Immature natural killer cell (primary cell): ENCODE measurements at places on chromosomes 5 and 9.

DNA sequence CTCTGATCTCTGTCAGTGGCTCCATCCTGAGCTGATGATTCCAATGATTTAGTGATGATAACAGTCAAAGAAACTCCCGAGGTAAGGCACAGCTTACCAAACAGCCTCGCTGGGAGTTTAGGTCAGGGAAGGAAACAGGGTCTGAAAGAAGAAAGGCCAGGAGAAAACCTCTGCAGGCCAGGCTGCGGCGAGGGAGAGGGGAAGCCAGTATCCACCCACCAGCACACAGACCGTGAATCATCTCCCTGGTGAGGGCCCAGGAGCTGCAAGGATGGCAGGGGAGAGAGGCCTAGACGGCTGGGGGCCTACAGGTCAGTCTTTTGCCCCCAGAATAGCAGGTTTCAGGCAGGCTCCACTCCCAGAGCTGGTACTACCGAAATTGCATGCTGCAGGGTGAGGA, 590.5 kb downstream of the CCDC171 start:
- H3K27me3 ChIP-seq = peaks cover 4% of the 10 kb centered on the region
- H3K27ac ChIP-seq = no peak overlapping the region
- no peak for DNase-seq
- H3K4me1 ChIP-seq = no peaks in the 10 kb centered on the region
- H3K4me3 ChIP-seq = no peak overlapping the region

- H3K27ac ChIP-seq = no peak overlapping the region
- no peak overlapping the region for H3K4me3 ChIP-seq
- H3K4me1 ChIP-seq = no peaks in the 10 kb centered on the region
- DNase-seq = no peak
Measured at GRCh38 chr5:53463909-53464621, 16.4 kb upstream of the FST start.

DNA sequence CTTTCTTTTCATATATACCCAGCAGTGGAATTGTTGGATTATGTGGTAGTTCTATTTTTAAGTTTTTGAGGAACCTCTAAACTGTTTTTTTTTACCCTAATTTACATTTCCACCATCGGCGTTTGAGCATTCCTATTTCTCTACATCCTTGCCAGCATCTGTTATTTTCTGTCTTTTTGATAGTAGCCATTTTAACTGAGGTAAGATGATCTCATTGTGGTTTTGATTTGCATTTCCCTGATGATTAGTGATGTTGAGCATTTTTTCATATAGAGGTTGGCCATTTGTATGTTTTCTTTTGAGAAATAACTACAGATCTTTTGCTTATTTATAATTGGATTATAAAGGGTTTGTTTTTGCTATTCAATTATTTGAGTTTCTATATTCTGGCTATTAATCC, 71.7 kb upstream of the TNC start:
- peaks cover 8% of the 10 kb centered on the region for H3K27me3 ChIP-seq
- no peak overlapping the region for H3K4me3 ChIP-seq
- no peaks in the 10 kb centered on the region for H3K4me1 ChIP-seq
- H3K36me3 ChIP-seq = no peaks in the 10 kb centered on the region

- H3K36me3 ChIP-seq = no peaks in the 10 kb centered on the region
- no peaks in the 10 kb centered on the region for H3K4me1 ChIP-seq
- H3K27me3 ChIP-seq = no peaks in the 10 kb centered on the region
- no peak overlapping the region for H3K4me3 ChIP-seq
- H3K27ac ChIP-seq = no peak overlapping the region
- DNase-seq = no peak
Measured at GRCh38 chr5:121175986-121176385, 675.7 kb upstream of the FTMT start.

GRCh38 chr9:134887219-134887618, 6.6 kb downstream of the FCN2 start:
- H3K27me3 ChIP-seq = no peaks in the 10 kb centered on the region
- no peak overlapping the region for H3K27ac ChIP-seq
- no peaks in the 10 kb centered on the region for H3K4me1 ChIP-seq
- DNase-seq = no peak

DNA sequence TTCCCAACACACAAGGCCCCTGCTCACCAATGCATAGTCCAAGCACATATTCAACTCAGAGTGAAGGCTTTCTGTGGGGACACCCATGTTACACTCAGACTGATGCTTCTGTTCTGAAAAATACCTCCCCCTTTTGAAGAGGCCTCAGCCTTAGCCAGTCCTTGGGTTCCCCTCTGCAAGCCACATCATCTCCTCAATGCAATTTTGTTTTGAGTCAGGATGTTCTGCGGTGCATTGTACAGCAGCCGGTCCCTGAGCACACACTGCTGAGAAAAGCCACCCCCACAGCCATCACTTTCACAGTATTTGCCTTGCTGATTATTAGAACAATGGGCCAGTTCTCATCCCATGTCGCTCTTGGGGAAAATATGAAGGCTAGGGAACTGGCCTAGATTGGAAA, 241.2 kb downstream of the FAM114A2 start:
- no peaks in the 10 kb centered on the region for H3K36me3 ChIP-seq
- no peak overlapping the region for H3K4me3 ChIP-seq
- no peak overlapping the region for H3K27ac ChIP-seq
- H3K4me1 ChIP-seq = no peaks in the 10 kb centered on the region
- no peaks in the 10 kb centered on the region for H3K27me3 ChIP-seq
- DNase-seq = no peak

DNA sequence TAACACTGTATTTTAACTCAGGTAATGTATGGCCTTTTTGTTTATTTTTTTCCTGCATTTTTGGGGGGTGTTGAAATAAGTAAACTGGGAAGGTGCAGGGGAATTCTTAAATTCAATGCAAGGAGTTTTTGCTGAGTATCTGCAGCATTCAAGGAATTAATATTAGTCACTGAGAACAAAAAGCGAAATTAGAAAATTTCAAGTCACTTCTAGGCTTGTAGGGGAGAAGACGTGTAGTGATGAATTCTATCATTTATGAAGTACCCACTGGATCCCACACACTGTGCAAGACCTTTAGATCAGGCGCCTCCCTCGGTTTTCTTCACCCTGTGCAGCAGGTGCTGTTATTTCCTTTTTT, 1.2 kb downstream of the EHMT1 start:
- peaks cover 49% of the 10 kb centered on the region for H3K4me1 ChIP-seq
- H3K4me3 ChIP-seq = peak overlapping the region; percentile 88
- no peak for DNase-seq
- peaks cover 7% of the 10 kb centered on the region for H3K27me3 ChIP-seq
- H3K27ac ChIP-seq = peak overlapping the region; percentile 90
- H3K36me3 ChIP-seq = no peaks in the 10 kb centered on the region

- no peaks in the 10 kb centered on the region for H3K36me3 ChIP-seq
- H3K4me1 ChIP-seq = no peaks in the 10 kb centered on the region
- H3K27me3 ChIP-seq = peaks cover 2% of the 10 kb centered on the region
- no peak overlapping the region for H3K27ac ChIP-seq
Measured at GRCh38 chr5:1304033-1304432, 9.2 kb upstream of the TERT start.

- H3K27me3 ChIP-seq = peaks cover 5% of the 10 kb centered on the region
- no peaks in the 10 kb centered on the region for H3K36me3 ChIP-seq
- no peak for DNase-seq
- no peaks in the 10 kb centered on the region for H3K4me1 ChIP-seq
- H3K27ac ChIP-seq = no peak overlapping the region
Measured at GRCh38 chr5:159697530-159697929, 218.8 kb upstream of the ADRA1B start.

DNA sequence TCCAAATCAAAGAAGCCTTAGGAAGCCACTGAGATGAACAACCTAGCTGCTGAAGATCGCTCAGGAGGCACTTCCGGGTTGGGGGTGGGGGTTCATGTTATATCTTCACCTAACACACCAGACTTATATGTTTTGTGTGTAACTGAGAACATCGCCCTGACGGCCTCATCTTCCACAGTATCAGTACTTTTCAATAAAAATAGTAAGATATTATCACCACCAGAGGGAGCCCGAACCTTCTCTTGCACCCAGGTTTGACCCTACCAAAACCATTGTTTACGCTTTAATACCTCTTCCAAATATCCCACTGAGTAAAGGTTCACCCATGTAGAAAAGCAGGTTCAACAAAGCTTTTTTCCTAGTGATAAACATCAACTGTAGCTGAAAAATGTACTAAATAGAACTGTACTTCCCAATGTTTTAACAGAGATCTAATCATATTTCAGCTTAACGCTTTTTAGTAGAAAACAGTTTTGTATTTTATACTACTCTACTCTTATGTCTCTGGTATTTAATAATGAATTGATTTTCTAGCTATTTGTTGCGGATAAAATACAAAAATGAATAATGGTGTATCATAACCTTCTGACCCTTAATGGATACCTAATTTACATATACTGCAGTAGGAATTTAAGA, 244.0 kb downstream of the EPB41L4A start:
- H3K27me3 ChIP-seq = no peaks in the 10 kb centered on the region
- H3K27ac ChIP-seq = no peak overlapping the region
- peaks cover 6% of the 10 kb centered on the region for H3K4me1 ChIP-seq
- no peaks in the 10 kb centered on the region for H3K36me3 ChIP-seq
- peak; percentile 51 for DNase-seq
- H3K4me3 ChIP-seq = no peak overlapping the region

DNA sequence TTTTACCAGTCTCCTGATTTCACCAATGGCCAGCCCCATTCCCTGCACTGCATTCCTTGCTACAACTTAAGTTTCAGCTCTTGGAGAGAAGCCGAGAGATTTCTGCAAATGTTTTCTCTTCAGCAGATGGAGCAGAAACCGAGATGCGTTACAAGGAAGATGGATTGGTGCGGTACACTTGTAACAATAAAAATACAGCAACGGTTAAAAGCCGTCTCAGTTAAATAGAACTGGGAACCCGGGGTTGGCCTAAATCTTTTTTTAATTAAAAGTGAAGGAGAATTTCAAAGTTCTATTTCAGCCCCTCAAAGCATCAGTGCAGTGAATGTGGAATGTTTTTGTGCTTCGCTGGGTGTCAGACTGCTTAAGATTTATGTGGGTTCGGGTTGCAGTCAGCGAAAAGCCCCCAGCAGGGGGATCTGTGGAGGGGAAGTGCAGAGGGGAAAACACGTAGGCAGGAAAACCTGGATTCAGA, 19.8 kb downstream of the BRINP1 start:
- H3K27ac ChIP-seq = no peak overlapping the region
- no peak for DNase-seq
- no peak overlapping the region for H3K4me3 ChIP-seq
- H3K27me3 ChIP-seq = peaks cover 7% of the 10 kb centered on the region
- H3K4me1 ChIP-seq = no peaks in the 10 kb centered on the region

DNA sequence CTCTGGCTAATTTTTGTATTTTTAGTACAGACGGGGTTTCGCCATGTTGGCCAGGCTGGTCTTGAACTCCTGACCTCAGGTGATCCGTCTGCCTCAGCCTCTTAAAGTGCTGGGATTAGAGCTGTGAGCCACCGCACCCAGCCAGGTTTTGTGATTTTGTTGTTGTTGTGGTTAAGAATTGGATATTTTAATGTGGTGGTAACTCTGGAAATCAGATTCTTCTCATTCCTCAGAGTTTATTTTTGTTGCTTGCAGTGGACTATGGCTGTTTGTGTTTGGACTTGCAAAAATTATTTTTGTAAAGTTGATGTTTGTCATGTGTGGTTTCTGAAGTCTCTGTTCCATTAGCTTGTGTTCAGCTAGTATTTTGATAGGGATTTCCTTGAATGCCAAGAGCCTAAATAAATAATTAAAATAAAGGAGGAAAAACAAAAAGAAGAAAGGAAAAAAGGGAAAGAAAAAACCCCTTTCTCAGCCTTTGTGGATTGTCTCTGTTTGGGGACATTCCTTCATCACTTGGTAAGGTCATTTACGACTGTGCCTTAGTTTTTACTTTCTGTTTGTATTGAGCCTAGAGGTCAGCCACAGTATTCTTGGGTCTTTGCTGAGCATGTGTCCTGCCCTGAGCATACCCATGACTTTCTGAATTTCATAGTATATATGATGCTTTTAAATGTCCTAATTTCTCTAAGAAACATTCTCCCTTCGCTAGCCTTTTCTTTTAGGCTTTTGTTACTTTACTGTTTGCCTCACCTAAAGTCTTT, 37.3 kb downstream of the PBX3 start:
- DNase-seq = no peak
- no peaks in the 10 kb centered on the region for H3K27me3 ChIP-seq
- H3K4me3 ChIP-seq = no peak overlapping the region
- H3K27ac ChIP-seq = peak overlapping the region; percentile 55
- H3K4me1 ChIP-seq = peaks cover 23% of the 10 kb centered on the region

DNA sequence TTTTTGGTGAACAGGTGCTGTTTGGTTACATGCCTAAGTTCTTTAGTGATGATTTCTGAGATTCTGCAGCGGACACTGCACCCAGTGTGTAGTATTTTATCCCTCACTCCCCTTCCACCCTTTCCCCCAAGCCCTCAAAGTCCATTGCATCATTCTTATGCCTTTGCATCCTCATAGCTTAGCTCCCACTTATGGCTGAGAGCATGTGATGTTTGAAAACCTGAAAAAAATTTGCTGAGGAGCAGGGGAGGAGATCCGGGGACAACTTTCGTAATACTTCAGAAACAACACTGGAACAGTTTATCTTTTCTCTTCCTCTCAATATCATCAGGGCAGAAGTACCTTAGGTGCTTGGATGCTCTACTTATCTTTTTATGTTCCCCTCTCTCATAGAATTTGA, 226.4 kb downstream of the ADAMTS6 start:
- H3K4me1 ChIP-seq = no peaks in the 10 kb centered on the region
- no peaks in the 10 kb centered on the region for H3K27me3 ChIP-seq
- no peak overlapping the region for H3K27ac ChIP-seq
- DNase-seq = no peak
- no peak overlapping the region for H3K4me3 ChIP-seq

DNA sequence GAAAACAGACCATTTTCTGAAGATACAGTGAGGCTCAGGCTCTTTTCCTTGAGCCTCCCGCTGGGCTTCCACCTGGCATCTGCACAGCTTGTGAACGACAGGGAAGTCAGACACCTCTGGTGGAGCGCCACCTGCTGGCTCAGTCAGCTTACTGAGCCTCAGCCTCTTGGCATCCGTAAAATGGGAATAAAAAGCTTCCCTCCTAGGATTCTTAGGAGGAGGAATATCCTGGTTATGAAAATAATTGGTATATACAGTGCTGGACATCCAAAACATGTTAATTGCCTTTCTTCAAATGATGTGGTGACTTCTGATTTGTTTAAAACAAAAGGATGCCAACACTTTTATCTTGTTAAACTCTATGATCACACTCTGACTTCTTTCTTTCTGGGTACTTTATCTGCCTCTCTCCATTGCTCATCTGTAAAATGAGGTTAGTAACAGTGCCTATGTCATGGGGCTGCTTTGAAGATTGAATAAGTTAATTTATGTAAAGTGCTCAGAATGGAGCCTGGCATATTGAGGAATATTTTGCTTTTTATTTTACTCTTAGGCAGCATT, 67.5 kb downstream of the MAMDC2 start:
- H3K27me3 ChIP-seq = peaks cover 23% of the 10 kb centered on the region
- peaks cover 7% of the 10 kb centered on the region for H3K4me1 ChIP-seq
- H3K36me3 ChIP-seq = no peaks in the 10 kb centered on the region
- DNase-seq = peak; percentile 12

DNA sequence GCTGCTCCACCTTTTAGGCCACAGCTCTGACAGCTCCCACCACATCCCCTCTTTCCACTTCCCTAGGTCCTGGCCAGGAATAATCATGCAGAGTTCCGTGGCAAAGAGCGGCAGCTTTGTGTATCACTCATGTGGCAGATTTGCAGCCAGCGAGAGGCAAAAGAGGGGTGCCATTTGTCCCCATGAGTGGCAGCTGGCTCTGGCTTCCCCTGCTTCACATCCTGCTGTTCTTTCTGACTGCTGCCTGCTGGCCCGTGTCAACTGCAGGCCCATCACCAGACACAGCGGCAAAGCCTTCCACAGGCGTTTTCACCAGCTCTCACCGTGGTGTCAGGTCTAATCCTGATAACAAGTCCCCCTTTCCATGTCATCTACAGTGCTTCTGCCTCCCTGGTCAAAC, 430.6 kb upstream of the DAP start:
- no peak overlapping the region for H3K27ac ChIP-seq
- no peaks in the 10 kb centered on the region for H3K4me1 ChIP-seq
- DNase-seq = no peak
- H3K27me3 ChIP-seq = peaks cover 4% of the 10 kb centered on the region
